ENCODE measurements at places on chromosomes 12 and 14.

- no peak for DNase-seq
Observed at GRCh38 chr12:116492703-116493324, 66.4 kb upstream of the MAP1LC3B2 start.

- DNase-seq = no peak
Observed at GRCh38 chr14:75223664-75224154, 47.3 kb upstream of the TMED10 start.

DNA sequence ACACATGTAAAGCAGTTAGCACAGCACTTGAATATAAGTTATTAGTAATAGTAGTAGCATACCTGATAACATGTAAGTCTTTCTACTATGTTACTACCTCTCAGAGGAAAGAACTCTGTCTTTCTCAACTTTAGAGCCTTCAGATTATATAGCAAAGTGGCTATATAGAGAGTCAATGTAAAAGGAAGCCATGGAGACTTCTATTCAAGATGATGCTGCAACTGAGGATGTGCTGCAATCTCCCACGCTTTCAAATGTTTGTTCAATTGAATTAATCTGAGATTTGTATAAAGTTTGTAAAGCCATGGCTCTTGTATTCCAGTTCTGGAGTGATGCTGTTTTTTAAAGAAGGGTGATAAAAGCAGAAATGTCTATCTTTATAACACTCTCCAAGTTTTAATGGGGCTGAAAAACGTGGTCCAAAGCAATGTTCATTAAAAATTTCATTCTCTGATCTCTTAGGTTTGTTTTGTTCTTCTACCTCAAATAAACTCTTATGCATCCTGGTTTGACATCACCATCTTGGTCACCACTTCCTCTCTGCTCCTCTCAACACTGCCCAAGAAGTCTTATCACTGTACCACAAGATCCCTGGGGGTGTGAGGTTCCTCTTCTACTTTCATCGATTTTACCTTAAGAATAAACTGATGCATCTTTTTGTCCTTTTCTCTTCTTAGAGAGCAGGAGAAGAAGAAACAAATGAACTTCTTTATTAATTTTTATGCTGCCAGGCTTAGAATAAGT is 40.6 kb downstream of the C12orf42 start:
- no peak for DNase-seq

- no peak for DNase-seq
Observed at GRCh38 chr14:55139696-55140509, 10.9 kb downstream of the LGALS3 start.

DNA sequence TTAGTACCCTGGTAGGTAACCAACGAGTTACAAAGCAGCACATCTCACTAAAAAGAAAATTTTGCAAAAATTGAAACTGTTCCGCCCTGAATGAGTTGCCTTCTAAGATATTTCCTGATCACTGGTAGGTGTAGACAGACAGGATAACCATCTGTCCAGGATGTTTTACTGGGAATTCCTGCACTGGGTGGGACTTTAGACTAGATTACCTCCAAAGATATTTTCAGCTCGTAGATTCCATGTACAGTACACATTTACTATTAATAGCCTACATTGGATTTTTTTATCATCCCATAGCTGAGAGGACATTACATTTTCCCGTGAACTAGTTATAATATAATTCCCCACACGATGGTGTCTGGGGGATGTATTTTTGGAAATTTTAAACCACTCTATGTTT is 139.6 kb downstream of the DYRK2 start:
- no peak for DNase-seq

- no peak for DNase-seq
Observed at GRCh38 chr12:633731-634130, 29.5 kb downstream of the NINJ2 start.

DNA sequence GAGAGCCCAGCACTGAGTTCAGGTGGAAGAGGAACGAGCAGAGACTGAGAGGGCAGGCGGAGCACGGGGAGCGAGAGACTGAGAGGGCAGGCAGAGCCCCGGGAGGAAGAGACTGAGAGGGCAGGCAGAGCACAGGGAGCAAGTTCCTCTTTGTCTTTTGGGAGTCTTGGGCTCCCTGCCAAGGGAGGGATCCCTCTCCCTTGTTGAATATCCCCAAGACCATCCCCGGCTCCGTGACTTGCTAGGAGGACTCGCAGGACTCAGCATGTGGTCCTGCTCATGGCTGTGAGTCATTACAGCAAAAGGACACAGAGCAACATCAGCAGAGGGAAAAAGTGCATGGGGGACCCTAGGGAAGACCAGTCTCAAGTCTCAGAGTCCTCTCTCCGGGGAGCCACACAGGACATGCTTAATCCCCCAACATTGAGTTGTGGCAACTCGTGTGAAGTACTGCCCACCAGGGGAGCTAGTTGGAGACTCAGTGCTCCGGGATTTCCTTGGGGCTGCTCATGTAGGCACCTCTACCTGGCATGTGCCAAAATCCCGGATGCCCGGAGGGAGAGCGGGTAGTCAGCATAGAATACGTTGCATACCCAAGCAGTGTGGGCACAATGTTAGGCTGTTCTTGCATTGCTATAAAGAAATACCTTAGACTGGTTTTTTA is 81.0 kb downstream of the CCDC92 start:
- DNase-seq = no peak

- DNase-seq = no peak
Observed at GRCh38 chr12:43694879-43695278, 63.7 kb downstream of the PUS7L start.

- no peak for DNase-seq
Observed at GRCh38 chr14:99280852-99281251, 8.9 kb upstream of the BCL11B start.

DNA sequence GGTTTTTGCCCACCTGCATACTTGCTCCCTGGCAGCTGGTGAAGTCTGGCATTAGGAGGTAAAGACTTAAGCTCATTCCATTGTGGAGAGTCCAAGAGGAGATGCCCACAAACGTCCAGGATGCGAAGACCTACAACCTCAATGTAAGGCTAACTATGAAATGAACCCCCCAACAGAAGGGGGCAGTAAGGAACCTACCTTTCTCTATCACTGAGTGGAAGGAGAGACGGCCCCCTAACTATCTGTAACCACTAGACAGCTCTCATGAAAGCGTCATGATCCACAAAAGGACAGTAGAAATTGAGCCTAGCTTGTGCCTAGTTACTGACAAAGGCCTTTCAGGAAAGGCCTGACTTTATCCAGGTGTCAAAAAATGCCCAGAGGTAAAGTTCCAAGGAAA is 55.3 kb downstream of the ZFYVE21 start:
- DNase-seq = no peak

DNA sequence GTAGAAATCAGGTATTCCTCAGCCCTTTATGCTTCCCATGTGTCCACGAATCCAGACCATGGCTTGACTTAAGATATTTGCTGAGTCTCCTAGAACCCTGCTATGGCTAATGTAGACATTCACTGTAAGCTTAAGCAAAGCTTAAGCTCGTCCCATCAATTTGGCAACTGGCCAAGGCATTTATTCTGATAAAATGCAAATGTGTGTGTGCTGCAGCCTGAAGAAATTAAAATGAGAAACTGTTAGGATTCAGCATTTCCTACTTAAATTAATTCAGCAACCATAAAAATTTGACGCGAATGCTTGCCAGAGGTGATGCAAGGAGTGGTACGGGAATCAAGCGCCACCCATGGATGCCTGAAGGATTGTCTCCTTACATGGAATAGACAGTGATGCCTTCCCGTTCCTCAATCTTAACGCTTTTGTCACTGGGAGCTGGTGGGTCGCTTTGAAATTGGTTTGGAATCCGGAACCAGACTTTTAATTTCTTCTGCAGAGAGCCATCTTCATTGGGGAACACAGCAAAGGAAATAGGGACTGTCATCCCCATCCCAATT is 13.2 kb downstream of the HEBP1 start:
- DNase-seq = no peak

- no peak for DNase-seq
Observed at GRCh38 chr14:91898372-91898771, 31.0 kb upstream of the TC2N start.
